Body of pancreas (tissue), 4 donors: ENCODE measurements at places on chromosomes 3 and 15. TPM values are rescaled to one million over a fixed set of nuclear protein-coding genes. Genes with fewer than 3 reads are reported as not detected.

DNA sequence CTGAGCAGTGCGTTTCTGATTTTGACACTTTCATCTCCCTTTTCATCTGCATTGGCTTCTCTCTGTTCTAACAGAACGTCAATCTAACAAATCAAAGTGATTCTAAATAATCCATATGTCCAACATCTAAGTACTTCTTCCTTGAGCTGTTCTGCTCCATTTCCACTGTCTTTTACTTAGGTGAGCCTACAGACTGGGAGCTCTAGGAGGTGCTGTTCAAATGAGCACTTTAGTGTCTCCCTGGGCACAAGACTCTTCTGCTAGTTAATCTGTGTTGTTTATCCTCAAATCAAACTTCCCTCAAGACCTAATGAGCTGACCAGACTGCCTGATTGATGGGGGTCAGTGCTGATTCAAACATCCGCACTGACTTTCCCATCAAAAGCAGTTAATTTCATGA is 408.1 kb downstream of the WDR72 start:
- no peaks in the 10 kb centered on the region for H3K27me3 ChIP-seq
- no peak overlapping the region for H3K4me3 ChIP-seq
- DNase-seq = no peak
- H3K27ac ChIP-seq = no peak overlapping the region
- no peaks in the 10 kb centered on the region for H3K4me1 ChIP-seq

- DNase-seq = no peak
- no peak overlapping the region for H3K4me3 ChIP-seq
- no peaks in the 10 kb centered on the region for H3K4me1 ChIP-seq
- H3K27ac ChIP-seq = no peak overlapping the region
- peaks cover 4% of the 10 kb centered on the region for H3K36me3 ChIP-seq
Observed at GRCh38 chr3:113812854-113813253, 25.7 kb upstream of the GRAMD1C start.

The SLC22A13 gene
- total RNA-seq = 0.52 TPM

GRCh38 chr3:41710646-41711388 is 251.1 kb downstream of the ULK4 start:
- no peaks in the 10 kb centered on the region for H3K4me1 ChIP-seq
- no peaks in the 10 kb centered on the region for H3K27me3 ChIP-seq
- no peak for DNase-seq
- no peaks in the 10 kb centered on the region for H3K36me3 ChIP-seq

The NKIRAS1 gene
- 7.8 TPM for total RNA-seq

DNA sequence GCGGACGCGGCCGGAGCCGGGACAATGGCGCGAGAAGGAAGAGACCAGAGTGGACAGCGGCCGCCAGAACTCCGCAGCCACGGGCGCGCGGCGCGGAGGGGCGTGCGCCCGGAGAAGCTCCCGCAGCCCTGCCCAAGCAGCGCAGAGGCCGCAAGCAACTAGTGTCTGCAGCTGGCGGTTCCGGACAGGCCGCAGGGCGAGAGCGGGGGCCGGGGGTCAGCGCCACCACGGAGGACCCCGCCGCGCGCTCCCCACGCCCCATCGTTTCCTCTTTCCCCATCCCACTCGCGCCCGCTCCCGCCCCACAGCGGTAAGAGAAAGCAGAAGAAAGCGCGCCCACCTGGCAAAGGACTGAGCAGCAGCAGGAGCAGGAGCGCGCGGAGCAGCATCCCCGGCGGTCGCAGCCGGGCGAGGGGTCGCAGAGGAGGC is 440 bp downstream of the PRTG start:
- H3K27me3 ChIP-seq = peaks cover 29% of the 10 kb centered on the region
- H3K4me3 ChIP-seq = peak overlapping the region; percentile 71
- H3K4me1 ChIP-seq = peaks cover 25% of the 10 kb centered on the region
- no peak overlapping the region for H3K27ac ChIP-seq
- H3K36me3 ChIP-seq = no peaks in the 10 kb centered on the region

The CD96 gene
- total RNA-seq = 0.33 TPM

DNA sequence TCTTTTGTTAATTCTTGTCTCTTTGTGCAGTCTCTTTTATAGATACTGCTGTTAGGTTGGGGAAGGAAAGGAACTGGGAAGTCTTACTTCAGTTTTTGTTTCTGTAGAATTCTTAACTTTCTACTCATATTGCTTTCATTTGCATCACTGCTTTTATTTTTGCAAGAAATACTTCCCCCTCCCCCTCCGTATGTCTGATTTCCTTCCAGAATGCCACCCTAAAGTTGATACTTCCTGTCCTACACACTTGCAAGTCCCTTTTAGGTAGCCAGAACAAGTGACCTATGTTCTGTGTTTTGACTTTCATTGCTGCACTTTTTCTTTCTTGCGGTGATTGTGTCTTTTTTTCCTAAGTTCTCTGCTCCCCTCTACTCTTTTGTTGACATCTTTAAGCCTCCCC is 477.4 kb downstream of the RSL24D1 start:
- no peak for DNase-seq
- H3K27me3 ChIP-seq = no peaks in the 10 kb centered on the region
- H3K4me1 ChIP-seq = no peaks in the 10 kb centered on the region

DNA sequence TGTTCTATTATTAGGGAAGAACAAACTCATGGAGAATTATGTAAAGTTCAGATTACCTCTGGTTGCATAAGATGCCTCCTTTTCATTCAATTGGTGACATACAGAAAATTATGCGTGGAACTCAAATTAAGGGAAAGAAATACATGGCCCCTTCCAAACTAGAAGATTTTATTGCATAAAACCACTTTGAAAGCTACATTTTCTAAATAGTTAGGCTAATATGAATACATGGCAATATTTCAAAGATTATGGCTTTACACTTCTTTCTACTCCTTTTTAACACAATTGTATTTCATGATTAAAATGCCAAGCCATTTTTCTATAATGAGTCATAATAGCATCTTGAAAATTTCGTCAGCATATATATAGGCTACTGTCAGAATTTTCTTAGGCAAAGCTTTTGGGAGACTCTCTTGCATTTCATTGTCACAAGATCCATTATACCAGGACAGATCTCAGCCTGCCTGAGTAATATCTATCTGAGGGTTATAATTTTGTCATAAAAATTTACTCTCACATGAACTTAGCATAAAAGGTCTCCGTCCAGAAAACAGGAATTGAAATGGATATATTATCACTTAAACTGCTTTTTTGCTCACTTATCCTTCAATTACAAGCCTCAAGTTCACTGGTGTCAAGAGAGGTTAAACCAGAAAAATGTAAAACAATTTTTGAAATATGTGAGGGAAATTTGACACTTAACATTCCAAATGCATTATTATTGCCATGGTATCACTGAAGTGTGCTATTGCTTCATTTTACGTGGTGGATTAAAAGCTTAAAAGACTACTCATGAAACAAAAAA is 37.1 kb downstream of the CPA3 start:
- no peaks in the 10 kb centered on the region for H3K4me1 ChIP-seq
- no peak overlapping the region for H3K27ac ChIP-seq
- no peak for DNase-seq
- H3K4me3 ChIP-seq = no peak overlapping the region

The PIERCE2 gene
- total RNA-seq = 2.1 TPM

The TLR9 gene
- not detected for total RNA-seq

The TMEM40 gene
- total RNA-seq = not detected

The TIMP4 gene
- total RNA-seq = 41.5 TPM

The HYAL1 gene
- total RNA-seq = 13.0 TPM

- no peak for DNase-seq
- no peaks in the 10 kb centered on the region for H3K4me1 ChIP-seq
- no peaks in the 10 kb centered on the region for H3K27me3 ChIP-seq
Observed at GRCh38 chr3:121411523-121411922, 134.3 kb downstream of the POLQ start.

GRCh38 chr3:55630280-55630920 is 143.3 kb upstream of the WNT5A start:
- no peak overlapping the region for H3K4me3 ChIP-seq
- no peaks in the 10 kb centered on the region for H3K27me3 ChIP-seq
- H3K36me3 ChIP-seq = no peaks in the 10 kb centered on the region
- DNase-seq = no peak
- no peak overlapping the region for H3K27ac ChIP-seq

- no peak overlapping the region for H3K4me3 ChIP-seq
- no peak for DNase-seq
- peaks cover 41% of the 10 kb centered on the region for H3K4me1 ChIP-seq
- no peak overlapping the region for H3K27ac ChIP-seq
- H3K27me3 ChIP-seq = no peaks in the 10 kb centered on the region
Observed at GRCh38 chr3:123632161-123632655, 47.4 kb upstream of the HACD2 start.

- no peaks in the 10 kb centered on the region for H3K36me3 ChIP-seq
- no peaks in the 10 kb centered on the region for H3K4me1 ChIP-seq
- DNase-seq = no peak
- no peak overlapping the region for H3K4me3 ChIP-seq
- no peaks in the 10 kb centered on the region for H3K27me3 ChIP-seq
Observed at GRCh38 chr3:66539466-66539989, 38.7 kb upstream of the LRIG1 start.

The GAP43 gene
- total RNA-seq = not detected

The WDR73 gene
- total RNA-seq = 21.1 TPM

DNA sequence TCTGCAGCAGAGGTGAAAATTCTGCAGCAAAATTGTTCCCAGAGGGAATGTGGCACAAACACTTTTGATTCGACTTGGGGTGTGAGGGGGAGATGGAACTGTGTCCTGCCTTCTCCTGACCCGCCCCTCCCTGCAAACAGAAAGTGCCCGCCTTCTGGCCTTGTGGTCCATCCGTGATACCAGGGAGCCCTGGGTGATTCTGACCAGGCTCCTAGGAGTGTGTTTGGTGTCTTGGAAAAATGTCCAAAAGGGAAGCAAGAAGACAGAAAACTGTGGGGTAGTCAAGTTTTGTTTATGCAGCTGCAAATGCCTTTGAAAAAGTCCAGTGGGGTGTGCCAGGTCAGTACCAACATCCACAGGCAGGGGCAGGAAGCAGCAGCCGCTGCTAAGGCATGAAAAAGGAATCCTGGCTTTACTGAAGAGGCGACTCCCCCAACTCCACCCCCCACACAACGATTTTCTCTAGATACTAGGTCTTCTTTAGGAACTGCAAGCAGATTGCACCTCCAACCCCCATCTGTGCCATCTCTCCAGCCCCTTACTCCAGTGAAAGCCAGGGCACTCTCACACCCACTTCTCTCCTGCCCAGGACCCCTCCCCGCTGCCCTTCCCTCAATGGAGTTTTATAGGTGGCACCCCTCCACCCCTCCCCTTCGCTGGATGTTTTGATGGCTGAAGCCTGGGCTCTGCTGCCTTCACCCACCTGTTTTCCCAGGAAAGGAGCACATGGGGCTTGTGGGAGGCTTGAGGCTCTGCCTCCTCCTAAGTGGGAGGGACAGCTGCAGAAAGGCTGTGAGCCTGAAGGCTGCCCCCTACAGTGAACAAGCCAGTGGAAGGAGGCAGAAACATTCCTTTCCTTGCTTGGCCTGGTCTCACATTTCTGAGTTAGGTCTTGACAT is 82.4 kb upstream of the HERC1 start:
- H3K4me3 ChIP-seq = no peak overlapping the region
- no peaks in the 10 kb centered on the region for H3K27me3 ChIP-seq
- no peaks in the 10 kb centered on the region for H3K36me3 ChIP-seq
- no peaks in the 10 kb centered on the region for H3K4me1 ChIP-seq
- no peak for DNase-seq

The LRRN1 gene
- total RNA-seq = 1.6 TPM

DNA sequence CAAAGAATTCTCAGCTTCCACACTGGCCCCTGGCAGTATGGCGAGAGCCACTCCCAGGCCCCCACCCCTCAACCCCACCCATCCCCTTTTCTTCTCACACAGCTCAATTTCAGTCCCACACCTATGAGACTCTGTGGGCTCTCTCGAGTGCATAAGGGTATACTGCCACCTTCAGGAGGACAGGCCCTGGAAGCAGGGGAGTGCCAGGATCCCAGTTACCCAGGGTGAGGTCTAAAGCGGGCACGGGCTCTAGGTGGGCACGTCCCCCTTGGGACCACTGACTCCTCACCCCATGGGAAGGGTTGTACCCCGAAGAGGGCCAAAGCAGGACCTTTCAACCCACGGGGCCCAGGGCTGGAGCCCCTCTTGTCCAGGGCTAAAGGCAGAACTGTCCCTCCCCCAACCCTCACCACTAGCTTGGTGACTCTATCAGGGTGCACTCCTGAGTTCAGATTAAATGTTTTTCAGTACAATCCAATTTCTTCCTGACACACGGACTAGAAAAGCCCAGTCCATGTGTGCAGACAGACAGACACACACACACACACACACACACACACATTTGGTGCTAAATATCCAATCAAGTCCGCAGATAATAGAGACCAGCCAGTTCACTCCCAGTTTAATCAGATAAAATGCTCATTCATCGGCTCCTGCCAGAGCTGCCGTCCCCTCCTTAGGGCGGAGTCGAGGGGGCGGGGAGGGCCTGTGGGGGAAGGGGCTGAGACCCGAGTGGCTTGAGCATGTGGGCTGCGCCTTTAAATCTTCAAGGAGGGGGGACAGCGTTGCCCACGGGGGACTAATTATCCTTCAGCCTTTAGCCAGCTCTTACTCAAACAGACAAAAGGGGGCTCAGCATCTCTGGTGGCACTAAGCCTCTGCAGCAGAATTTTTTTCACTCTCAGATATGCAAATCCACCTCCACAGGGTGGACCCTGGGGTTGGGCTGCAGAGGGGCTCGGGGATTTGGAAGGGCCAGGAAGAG is 59.3 kb downstream of the CYP11A1 start:
- H3K36me3 ChIP-seq = no peaks in the 10 kb centered on the region
- peaks cover 9% of the 10 kb centered on the region for H3K27me3 ChIP-seq
- H3K4me1 ChIP-seq = no peaks in the 10 kb centered on the region
- DNase-seq = peak; percentile 69

GRCh38 chr15:75186044-75186443 is 15.6 kb upstream of the C15orf39 start:
- peaks cover 20% of the 10 kb centered on the region for H3K4me1 ChIP-seq
- H3K4me3 ChIP-seq = no peak overlapping the region
- H3K36me3 ChIP-seq = no peaks in the 10 kb centered on the region
- H3K27ac ChIP-seq = no peak overlapping the region
- H3K27me3 ChIP-seq = no peaks in the 10 kb centered on the region

DNA sequence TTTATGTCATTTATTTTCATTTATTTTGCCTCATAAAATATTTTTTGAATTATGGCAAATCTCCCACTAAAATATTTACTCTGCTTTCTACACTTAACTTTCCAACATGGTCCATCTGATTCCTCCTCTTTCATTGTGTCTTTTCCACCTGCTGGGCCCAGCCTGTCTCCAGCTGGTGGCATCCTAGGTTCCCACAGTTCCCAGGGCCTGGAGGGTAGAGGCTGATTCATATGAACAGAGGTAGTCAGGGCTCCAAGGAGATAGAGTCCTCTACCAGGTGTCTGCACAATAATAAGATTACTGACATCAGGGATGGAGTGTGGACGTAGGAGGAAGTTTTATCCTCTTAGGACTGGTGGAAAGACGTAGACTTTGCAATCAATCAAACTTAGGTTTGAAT is 14.3 kb downstream of the ZBTB38 start:
- H3K27me3 ChIP-seq = no peaks in the 10 kb centered on the region
- H3K36me3 ChIP-seq = no peaks in the 10 kb centered on the region
- no peaks in the 10 kb centered on the region for H3K4me1 ChIP-seq
- no peak for DNase-seq
- H3K27ac ChIP-seq = no peak overlapping the region
